G401 (cell line): ENCODE measurements at places on chromosomes 2 and 18. TPM values are rescaled to one million over a fixed set of nuclear protein-coding genes. Genes with fewer than 3 reads are reported as not detected.

DNA sequence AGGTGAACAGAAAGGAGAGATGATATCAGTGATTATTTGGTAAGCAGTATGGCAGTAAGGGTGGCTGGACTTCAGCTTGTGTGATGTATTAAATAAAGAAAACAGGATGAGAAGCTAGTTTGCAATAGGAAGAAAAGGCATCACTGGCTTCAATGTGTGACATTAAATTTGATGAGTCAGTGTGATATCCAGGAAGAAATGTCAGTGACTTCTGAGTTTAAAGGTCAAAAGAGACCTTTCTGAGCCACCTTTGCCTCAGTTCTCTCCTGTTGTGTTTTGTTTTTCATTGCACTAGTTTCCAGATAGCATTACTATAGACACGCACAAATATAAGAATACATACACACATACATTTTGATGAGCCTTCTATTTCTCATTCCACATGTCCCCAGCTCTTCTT lies 105.6 kb downstream of the PIGN start:
- no peak for DNase-seq

GRCh38 chr2:241822264-241822623 lies 13.3 kb downstream of the NEU4 start:
- DNase-seq, result no peak

- DNase-seq, result no peak
Observed at GRCh38 chr2:116979916-116980764, 834.4 kb upstream of the DDX18 start.

DNA sequence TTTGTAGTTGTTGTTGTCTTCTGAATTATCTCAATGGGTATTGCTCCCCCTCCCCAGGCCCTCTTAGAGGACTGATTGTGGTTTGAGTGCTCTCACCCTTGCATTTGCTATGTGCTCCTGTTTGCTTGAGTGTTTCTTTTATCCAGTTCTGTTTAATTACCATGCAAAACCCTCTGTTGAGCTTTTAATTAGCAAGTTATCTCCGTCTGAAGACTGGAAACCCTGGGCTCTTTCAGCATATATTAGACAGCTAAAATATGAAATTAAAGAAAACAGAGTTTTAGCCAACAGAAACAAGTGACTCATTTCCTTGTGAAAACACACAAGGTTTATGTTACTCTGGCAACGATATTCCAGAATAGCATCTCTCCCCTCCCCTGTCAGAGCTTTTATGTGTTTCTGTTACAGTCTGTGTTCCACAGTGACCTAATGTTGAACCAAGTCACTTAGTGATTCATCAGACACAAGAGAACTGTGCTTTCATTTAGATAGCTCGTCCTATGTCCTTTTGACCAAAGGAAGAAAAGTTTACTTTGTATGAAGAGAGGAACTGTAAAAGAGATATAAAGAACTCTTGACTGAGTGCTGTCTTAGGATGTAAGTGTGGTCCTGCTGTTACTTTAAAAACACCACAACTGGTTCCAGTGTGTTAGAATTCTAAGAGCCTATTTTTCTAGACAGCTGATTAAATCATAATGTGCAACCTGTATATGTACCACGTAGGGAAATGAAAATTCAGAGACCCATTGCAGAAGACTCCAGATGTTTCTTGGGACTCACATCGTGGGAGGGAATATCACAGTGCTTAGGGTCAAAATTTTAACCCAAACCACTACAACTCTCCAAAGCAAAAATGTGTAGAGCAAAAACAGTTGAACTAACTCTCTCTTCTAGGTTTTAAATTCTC lies 172.8 kb upstream of the RBMS1 start:
- peak; percentile 4 for DNase-seq

DNA sequence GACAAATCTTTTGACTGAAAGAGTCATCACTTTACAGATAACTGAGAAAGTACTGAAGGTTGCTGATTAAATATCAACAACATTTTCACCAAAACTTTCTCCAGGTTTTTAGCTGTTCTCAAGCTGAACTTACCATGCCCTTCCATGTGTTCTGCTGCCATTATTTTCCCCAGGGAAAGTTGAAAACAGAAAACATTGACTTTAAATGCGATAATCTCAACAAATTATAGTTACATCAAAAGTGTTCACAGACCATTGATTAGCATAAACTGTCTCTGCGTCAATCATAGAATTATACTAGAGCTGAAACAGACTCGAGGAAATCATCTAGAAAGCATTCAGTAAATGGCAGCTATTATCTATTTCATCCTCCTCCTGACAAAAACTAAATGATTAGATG lies 51.4 kb downstream of the TRAPPC8 start:
- DNase-seq, result no peak

DNA sequence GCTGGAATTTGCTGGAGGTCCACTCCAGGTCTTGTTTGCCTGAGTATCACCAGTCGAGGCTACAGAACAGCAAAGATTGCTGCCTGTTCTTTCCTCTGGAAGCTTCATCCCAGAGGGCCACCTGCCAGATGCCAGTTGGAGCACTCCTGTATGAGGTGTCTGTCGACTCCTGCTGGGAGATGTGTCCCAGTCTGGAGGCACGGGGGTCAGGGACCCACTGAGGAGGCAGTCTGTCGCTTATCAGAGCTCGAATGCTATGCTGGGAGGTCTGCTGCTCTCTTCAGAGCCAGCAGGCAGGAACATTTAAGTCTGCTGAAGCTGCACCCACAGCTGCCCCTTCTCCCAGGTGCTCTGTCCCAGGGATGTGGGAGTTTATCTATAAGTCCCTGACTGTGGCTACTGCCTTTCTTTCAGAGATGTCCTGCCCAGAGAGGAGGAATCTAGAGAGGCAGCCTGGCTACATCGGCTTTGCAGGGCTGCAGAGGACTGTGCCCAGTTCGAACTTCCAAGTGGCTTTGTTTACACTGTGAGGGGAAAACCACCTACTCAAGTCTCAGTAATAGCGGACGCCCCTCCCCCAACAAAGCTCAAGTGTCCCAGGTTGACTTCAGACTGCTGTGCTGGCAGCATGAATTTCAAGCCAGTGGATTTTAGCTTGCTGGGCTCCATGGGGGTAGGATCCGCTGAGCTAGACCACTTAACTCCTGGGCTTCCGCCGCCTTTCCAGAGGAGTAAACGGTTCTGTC lies 301.1 kb downstream of the ERBB4 start:
- no peak for DNase-seq

GRCh38 chr18:39846265-39846664 lies 2108.8 kb upstream of the PIK3C3 start:
- DNase-seq, result no peak

Gene AOX1
- total RNA-seq, result not detected in 2 replicates
